ENCODE measurements at places on chromosomes 3 and 15. TPM values are rescaled to one million over a fixed set of nuclear protein-coding genes. Genes with fewer than 3 reads are reported as not detected.

MCF2L2 gene
- 3.5 TPM for total RNA-seq

- no peak for DNase-seq
These were observed 5.5 kb upstream of the KY start for GRCh38 chr3:134656211-134656800.

DNA sequence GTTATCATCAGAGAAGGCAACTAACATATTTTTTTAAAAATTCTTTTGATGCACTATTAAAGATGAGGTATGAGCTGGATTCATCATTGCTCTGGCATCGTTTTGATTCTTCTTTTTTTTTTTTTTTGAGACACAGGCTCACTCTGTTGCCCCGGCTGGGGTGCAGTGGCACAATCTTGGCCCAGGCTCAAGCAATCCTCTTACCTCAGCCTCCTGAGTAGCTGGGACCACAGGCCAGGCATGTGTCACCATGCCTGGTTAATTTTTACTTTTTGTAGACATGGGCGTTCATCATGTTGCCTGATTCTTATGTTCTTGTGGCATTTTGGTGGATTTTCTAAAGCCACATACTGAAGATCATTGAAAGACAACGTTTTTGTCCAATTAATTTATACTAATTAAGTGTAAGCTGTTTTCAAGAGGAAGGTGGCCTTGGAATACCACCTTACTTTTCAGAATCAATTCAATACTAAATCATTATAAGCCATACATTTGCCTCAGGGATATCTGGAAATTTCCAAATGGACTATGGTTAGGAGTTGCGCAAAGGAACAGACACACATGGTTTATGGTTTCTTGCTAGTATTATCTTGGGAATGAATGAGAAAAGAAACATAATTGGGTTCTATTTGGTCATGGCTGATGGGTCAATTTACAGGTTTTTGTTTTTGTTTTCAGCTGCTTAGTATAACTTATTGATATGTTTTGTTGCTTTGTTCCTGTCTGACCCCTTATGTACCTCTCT, 22.8 kb downstream of the SLC28A2 start:
- DNase-seq = no peak

DNA sequence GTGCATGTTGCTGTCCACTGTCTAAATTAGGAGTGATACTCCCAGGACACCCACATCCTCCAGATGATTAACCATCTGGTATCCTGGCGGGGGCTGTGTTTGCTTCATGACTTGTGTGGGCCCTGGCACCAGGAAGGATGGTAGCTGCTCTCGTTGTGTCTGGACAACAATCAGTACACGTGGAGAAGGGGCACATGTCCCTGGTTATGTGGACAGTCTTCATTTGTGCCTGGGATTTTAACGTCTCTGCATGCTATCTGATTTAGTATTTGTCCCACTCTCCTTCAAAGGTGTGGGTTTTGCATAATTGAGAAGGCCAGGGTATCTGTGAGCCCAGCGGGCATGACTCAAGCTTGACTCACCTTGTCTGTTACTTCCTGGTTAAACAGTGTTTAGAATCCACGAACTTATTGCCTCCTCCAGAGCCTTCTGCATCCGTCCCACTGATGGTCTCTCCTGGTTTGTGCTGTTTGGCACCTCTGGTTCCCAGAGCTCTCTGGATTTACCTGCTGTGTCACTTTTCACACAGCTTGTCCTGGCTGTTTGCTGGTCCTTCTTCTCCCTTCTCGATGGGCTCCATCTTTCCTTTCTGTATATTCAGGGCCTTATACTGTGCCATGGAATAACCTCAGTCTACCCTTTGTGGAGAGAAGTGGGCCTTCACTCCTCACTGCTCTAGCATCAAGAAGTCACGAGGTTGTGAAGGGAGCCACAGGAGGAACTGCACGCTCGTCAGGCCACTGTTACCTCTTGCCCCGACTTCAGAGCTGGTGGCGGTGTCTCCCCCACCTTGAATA, 32.5 kb downstream of the ARNT2 start:
- no peak for DNase-seq

GRCh38 chr3:16329826-16330129, 64.8 kb downstream of the OXNAD1 start:
- no peak for DNase-seq

TRAT1 gene
- total RNA-seq = 27.2 TPM

- no peak for DNase-seq
These were observed 613.3 kb upstream of the GOLIM4 start for GRCh38 chr3:168709073-168709472.

- no peak for DNase-seq
These were observed 39.4 kb downstream of the CLDN18 start for GRCh38 chr3:138049157-138049919.

- no peak for DNase-seq
These were observed 14.0 kb downstream of the RUBCN start for GRCh38 chr3:197722734-197723133.

- DNase-seq = peak; percentile 38
These were observed 65.6 kb downstream of the SLC6A6 start for GRCh38 chr3:14467814-14468620.

ABI3BP gene
- not detected for total RNA-seq

CLDN16 gene
- not detected for total RNA-seq

ZIC4 gene
- total RNA-seq = not detected

DNA sequence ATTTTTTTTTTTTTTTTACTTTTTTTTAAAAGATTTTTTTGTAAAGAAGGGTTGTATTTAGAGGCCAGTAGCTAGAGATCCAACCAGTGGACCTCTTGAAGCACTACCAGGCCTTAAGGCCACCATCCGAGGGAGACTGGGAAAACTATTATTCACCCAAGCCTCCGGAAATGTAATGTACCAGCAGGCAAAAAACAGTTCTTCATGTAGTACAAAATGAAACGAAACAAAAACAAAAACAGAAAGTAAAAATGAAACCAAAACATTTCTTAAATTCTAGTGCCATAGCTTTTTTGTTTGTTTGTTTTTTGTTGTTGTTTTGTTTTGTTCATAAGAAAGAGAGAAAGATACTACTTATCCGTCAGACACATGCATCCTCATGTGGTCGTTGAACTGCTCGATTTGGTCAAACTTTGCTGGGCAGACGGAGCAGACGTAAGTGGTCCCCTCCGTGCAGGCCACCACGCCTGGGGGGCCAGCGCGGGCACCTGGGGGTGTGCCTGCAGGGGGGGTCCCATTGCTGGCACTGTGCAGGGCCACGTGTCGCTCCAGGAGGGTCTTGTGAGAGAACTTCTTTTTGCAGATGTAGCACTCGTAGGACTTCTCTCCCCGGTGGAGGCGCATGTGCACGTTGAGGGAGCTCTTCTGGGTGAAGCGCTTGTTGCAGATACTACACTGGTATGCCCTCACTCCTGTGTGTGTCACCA, 45.0 kb downstream of the TIGIT start:
- DNase-seq = no peak

DNA sequence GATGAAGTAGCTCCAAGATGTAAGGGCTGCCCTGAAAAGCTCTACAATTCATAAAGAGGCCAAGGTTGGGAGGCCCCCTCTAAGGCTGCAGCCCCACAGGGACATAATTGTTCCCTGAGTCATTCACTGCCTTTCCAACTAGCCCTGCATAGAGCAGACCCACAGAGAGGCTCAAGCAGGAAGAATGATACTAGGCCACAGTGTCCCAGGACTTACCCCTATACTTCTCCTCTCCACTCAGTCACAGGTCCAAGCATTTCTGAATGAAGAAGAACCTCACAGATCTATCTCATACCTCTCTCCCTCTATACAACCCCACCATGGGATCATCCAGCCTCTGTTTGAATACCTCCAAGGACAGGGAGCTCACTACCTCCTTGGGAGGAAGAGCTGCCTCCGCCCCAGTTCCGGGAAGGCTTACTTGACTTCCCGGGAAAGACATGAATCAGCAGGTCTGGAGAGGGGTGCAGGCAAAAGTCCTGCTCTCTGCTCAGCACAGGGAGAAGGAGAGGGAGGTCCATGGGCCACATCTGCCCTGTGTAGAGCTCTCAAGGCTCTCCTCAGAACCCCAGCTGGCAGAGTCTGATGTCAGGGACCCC, 6.9 kb upstream of the SKIC8 start:
- no peak for DNase-seq

RBPMS2 gene
- not detected for total RNA-seq

- no peak for DNase-seq
These were observed 140.9 kb downstream of the FOXP1 start for GRCh38 chr3:71442652-71443042.

DNA sequence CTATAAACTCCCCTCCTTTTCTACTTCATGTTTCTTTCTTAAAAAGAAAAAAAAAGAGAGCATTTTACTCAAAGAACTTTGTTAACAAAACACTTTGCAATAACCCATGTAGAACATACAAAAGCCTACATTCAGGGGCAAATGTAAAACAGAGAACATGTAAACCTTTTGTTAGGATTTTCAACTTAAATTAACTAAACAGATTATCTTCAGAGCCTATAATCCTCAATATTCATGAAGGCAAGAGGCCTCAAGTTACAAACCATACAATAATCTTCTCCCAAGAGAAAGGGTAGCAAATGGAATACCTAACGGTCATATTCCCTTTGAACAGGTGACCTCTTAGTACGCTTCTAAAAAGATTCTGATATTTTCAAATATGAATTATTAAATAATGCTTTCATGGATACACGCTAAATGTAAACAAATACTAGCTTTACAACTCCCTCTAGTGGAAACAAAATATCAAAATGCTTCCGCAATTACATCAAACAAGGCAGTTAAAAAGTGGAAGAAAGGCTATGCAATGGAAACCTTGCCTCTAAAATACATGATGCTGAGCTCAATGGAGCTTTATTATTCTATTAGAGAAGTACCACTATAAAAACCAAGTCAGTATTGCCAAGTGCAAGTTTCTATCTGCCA, 9.9 kb downstream of the CEP152 start:
- DNase-seq = no peak

BCHE gene
- not detected for total RNA-seq

- DNase-seq = no peak
These were observed 8.0 kb downstream of the MAP2K5 start for GRCh38 chr15:67550522-67550921.

ECE2 gene
- not detected for total RNA-seq

DNA sequence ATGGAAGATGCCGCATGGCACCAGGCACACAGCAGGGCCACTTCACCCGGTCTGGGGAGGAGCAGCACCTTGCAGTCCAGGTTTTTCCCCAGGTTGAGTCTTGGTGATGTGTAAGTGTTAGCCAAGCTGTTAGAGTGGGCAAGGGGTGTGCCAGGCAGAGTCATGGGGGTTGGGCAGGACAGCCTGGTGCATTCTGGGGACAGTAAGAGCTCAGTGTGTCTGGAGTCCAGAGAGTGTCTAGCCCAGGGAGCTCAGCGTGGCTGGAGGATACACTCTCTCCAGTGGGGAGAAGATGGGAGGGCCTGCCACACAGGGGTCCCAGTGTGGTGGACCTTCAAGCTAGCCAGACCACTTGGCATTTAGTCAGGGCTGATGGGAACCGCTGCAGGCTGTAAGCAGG, 87.4 kb downstream of the AAGAB start:
- DNase-seq = no peak

DNA sequence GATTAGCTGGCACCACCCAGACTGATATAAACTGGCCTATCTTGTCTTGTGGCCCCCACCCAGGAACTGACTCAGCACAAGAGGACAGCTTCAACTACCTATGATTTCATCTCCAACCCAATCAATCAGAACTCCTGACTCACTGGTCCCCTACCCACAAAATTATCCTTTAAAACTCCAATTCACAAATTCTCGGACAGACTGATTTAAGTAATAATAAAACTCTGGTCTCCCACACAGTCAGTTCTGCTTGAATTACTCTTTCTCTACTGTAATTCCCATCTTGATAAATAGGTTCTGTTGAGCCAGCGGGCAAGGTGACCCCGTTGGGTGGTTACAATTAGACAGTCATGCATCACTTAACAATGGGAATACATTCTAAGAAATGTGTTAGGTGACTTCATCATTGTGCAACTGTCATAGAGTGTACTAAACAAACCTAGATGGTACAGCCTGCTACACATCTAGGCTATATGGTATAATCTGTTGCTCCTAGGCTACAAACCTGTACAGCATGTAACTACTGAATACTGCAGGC, 48.1 kb upstream of the MAP4 start:
- DNase-seq = no peak

FBLN2 gene
- 0.18 TPM for total RNA-seq

GRCh38 chr3:30640851-30641250, 34.5 kb downstream of the TGFBR2 start:
- no peak for DNase-seq

DNA sequence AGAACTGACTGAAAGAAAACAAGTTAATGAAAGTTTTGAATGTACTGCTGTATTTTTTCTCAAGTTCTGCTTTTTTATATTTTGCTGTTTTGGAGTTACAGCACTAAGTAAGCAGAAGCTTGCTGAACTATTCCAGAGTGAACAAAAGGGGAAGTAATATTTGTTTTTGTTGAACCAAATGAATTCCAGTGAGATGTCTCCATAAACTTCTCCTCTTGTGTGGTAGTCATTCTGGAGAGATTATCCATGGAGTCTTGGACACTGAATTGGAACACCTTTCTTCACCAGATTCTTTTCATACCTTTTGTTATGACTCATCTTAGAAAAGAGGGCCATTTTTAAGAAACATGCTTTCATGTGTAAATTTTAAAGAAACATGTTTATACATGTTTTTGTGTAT, 8.8 kb downstream of the ANKUB1 start:
- DNase-seq = no peak

Measured in CD8-positive, alpha-beta memory T cell (primary cell).